ENCODE measurements at places on chromosomes 7 and 10. TPM values are rescaled to one million over a fixed set of nuclear protein-coding genes. Genes with fewer than 3 reads are reported as not detected.
A peak's percentile ranks its signal among the peaks of the same experiment; 100 is the strongest.

DNA sequence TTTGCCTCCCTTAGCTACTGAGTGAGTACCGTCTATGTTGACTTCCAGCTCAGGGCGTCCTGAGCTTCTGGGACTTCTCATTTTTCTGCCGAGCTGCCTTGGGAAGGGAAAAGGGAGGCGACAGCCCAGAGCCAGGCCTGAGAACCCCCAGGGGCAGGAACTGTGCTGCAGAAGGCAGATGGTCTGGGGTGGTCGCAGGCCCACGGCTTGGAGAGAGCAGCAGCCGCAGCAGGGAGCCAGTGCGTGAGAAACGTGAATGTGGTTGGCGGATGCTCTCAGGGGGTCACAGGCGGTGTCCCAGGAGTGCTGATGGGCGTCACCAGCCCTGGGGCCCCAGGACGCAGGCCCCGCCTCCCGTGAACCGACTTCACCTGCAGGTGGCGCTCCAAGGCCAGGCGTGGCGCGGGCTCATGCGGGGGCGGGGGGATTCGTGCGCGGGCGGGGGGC, 9.2 kb upstream of the PWWP2B start:
- H3K4me3 ChIP-seq, result no peak overlapping the region
- H3K27ac ChIP-seq, result no peak overlapping the region
- peaks cover 14% of the 10 kb centered on the region for H3K4me1 ChIP-seq
- H3K36me3 ChIP-seq, result no peaks in the 10 kb centered on the region
- peak; percentile 88 for DNase-seq

MMS19 gene
- total RNA-seq, result 88.2 TPM

UNCX gene
- total RNA-seq, result not detected

PNLIPRP3 gene
- total RNA-seq, result 0.40 TPM

DNA sequence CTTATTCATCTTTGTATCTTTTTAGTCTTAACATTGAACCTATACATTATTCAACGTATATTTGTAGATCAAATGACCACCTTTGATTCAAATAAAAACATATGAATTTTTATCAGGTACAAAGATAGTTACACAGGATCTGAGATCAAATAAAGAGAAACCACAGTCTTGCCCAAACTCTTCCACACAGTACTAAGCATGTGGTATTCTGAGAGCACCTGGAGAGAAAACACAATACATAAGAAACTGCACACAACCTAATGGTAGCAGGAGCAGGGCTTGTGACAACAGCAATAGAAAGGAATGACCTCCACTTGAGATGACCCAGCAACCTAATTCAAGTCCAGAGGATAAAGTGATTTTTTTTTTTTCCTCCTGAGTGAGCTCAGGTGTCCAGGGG, 6.5 kb upstream of the WASL start:
- no peak overlapping the region for H3K27ac ChIP-seq
- no peaks in the 10 kb centered on the region for H3K4me1 ChIP-seq
- no peaks in the 10 kb centered on the region for H3K27me3 ChIP-seq
- no peaks in the 10 kb centered on the region for H3K36me3 ChIP-seq
- no peak for DNase-seq
- H3K4me3 ChIP-seq, result no peak overlapping the region

PNLIP gene
- total RNA-seq, result not detected

CUL2 gene
- total RNA-seq, result 19.8 TPM

DNA sequence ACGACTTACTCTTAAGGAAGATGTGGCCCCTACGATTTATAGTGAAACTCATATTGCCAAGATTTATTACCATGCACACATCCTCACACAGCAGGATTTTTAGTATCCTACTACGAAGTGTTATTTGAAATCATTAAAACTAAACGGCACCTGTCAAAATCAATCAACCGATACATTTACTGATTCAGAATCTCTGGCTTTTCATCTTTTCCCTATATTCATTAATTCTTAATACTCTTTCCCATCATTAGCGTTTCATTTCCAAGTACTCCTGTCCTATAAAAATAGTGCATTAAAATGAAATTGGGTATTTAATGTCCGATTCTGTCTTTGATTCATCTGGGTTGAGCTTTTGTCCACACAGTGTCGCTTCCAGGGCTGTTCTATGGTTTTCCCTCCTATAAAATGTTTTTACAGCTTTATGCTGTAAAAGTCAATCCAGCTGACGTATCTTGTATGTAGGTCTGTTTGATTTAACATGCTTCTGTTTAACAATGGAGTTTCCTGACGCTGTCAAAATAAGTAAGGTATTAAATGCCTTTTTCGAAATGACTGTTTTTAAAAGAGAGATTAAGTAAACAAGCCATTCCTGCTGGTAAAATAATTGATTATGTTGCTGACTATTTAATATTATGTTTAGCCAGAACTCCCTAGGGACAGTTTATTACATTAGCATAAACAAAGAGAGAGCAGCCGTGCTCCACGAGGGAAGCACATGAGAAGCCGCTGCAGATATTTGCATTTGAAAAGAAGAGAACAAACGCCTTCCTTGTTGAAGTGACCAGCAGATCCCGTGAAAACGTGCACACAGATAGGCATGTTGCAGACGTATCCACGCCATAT, 22.3 kb upstream of the SFMBT2 start:
- H3K27ac ChIP-seq, result no peak overlapping the region
- H3K4me3 ChIP-seq, result no peak overlapping the region
- no peak for DNase-seq
- no peaks in the 10 kb centered on the region for H3K4me1 ChIP-seq
- H3K36me3 ChIP-seq, result no peaks in the 10 kb centered on the region
- no peaks in the 10 kb centered on the region for H3K27me3 ChIP-seq

GRCh38 chr7:1853986-1854865, 184.1 kb downstream of the ELFN1 start:
- no peaks in the 10 kb centered on the region for H3K36me3 ChIP-seq
- no peaks in the 10 kb centered on the region for H3K4me1 ChIP-seq
- H3K4me3 ChIP-seq, result no peak overlapping the region
- H3K27ac ChIP-seq, result no peak overlapping the region
- no peaks in the 10 kb centered on the region for H3K27me3 ChIP-seq

- H3K27ac ChIP-seq, result peak overlapping the region; percentile 69
- no peaks in the 10 kb centered on the region for H3K4me1 ChIP-seq
- H3K4me3 ChIP-seq, result no peak overlapping the region
- H3K36me3 ChIP-seq, result no peaks in the 10 kb centered on the region
- no peaks in the 10 kb centered on the region for H3K27me3 ChIP-seq
- DNase-seq, result no peak
Measured at GRCh38 chr10:4344492-4344994, 481.5 kb upstream of the AKR1E2 start.

TUBAL3 gene
- 73.1 TPM for total RNA-seq

DNA sequence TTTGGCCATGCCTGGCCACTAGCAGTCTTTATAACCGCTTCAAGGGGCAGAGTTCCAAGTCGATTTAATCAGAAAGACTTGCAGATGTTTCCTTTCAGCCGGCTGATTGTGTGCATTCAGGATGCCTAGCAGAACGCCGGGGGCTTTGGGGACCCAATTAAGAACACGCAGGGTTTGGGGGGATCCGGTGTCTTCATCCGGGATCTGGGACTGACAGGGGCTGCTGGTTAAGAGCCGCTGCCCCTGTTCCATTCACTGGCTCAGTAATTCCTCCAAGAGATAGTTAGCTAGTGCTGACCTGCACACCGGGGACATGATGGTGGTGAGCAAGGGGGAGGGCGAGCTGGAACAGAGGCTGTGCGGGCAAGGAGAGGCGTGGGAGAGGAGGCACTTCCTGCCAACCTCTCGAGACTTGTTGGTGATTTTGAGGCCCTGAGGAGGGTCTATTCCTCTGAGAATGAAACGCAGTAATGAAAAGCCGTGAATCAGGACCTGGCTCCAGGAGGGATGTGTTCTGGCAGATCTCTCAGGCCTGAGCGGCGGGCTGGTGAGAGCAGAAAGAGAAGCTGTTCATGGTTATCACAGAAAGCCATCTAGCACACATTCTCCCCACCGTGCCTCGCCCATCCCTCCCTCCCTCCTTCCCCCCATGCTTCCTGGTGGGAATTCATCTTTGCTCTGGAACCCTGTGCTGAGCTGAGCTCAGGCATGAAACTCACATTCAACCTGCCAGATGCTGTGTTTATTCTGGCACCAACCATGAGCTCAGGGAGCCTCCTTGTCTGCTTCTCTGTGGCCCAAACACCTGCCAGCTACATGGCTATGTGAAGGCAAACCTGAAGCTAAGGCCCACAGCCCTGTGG, 152.0 kb downstream of the CCDC3 start:
- H3K4me1 ChIP-seq, result no peaks in the 10 kb centered on the region
- no peak for DNase-seq
- H3K27ac ChIP-seq, result no peak overlapping the region

PHKG1 gene
- total RNA-seq, result 1.1 TPM

- DNase-seq, result no peak
- no peaks in the 10 kb centered on the region for H3K36me3 ChIP-seq
- H3K27ac ChIP-seq, result no peak overlapping the region
- H3K4me1 ChIP-seq, result no peaks in the 10 kb centered on the region
Measured at GRCh38 chr7:105602325-105603305, 21.3 kb upstream of the EFCAB10 start.

DNA sequence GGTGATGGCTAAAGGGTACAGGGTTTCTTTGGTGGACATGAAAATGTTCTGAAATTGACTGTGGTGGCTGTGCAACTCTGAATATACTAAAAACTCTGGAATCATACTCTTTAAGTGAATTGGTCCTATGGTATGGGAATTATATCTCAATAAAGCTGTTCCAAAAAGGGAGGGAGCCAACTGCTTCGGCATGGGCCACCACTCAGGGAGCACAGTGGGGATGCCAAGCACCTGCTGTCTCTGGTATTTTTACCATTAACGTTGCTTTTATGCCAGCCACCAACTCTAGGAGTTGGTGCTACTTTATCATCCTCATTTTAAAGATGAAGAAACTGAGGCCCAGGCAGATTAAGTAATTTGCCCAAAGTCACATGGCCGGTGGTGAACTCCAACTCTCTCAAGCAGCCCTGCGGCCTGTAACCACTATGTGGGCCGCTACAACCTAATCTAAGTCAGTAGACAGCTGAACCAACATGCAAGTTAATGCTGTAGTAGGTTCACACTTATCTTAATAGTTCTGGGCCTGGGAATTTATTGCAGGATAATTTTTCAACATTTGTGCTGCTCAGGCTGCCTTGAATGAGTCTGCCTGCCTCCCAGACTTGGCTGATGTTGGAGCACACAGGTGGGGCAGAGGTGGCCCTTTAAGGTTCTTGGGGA, 20.8 kb downstream of the SH3PXD2A start:
- peak overlapping the region; percentile 61 for H3K27ac ChIP-seq
- no peaks in the 10 kb centered on the region for H3K27me3 ChIP-seq
- no peak overlapping the region for H3K4me3 ChIP-seq
